ENCODE measurements at places on chromosomes 11 and 22. TPM values are rescaled to one million over a fixed set of nuclear protein-coding genes. Genes with fewer than 3 reads are reported as not detected.

The PGA5 gene
- total RNA-seq = not detected

The OR5D13 gene
- not detected for total RNA-seq

The OR2AG1 gene
- total RNA-seq = not detected

The POTEH gene
- total RNA-seq = not detected

The KCNC1 gene
- total RNA-seq = not detected

The SPTBN2 gene
- total RNA-seq = 1.3 TPM

The FOLR2 gene
- total RNA-seq = not detected

The OR8G5 gene
- total RNA-seq = not detected

The RAC2 gene
- 8.1 TPM for total RNA-seq

The GAB4 gene
- not detected for total RNA-seq

The TPBGL gene
- total RNA-seq = not detected

The CNTF gene
- 2.2 TPM for total RNA-seq

The DCHS1 gene
- total RNA-seq = 33.7 TPM

The GAL gene
- not detected for total RNA-seq

The RFPL2 gene
- total RNA-seq = not detected

The MAPK8IP2 gene
- total RNA-seq = 0.43 TPM

The ISX gene
- not detected for total RNA-seq

The FOLH1 gene
- not detected for total RNA-seq

The NXPE2 gene
- total RNA-seq = not detected

The CTSW gene
- total RNA-seq = 0.43 TPM

The PRSS23 gene
- total RNA-seq = 136 TPM

The MMP12 gene
- 3.0 TPM for total RNA-seq

The FAM83F gene
- not detected for total RNA-seq

The OR56B4 gene
- not detected for total RNA-seq

The ALG8 gene
- 60.9 TPM for total RNA-seq

The DDIAS gene
- total RNA-seq = 1.9 TPM

The CTTN gene
- 406 TPM for total RNA-seq

The RBFOX2 gene
- total RNA-seq = 174 TPM

The PPME1 gene
- total RNA-seq = 48.0 TPM

The MTMR3 gene
- 48.0 TPM for total RNA-seq

The CNGA4 gene
- total RNA-seq = 0.43 TPM

The ABCC8 gene
- total RNA-seq = not detected

The ART1 gene
- not detected for total RNA-seq

The MYBPC3 gene
- not detected for total RNA-seq

The CDC42EP2 gene
- 21.3 TPM for total RNA-seq

The RFPL3 gene
- not detected for total RNA-seq

The EXPH5 gene
- total RNA-seq = 2.2 TPM

The TEX54 gene
- not detected for total RNA-seq

The SCN4B gene
- not detected for total RNA-seq

The SCGB2A2 gene
- total RNA-seq = not detected

The RASGRP2 gene
- total RNA-seq = 12.5 TPM

The DLG2 gene
- total RNA-seq = 1.3 TPM

The IL10RA gene
- not detected for total RNA-seq

The OTOG gene
- not detected for total RNA-seq

The C11orf65 gene
- total RNA-seq = 0.86 TPM

The C11orf52 gene
- total RNA-seq = 0.32 TPM

The LARGE2 gene
- total RNA-seq = not detected

The INS gene
- not detected for total RNA-seq

The PIWIL4 gene
- total RNA-seq = 0.86 TPM

The LIF gene
- 7.4 TPM for total RNA-seq

The ZNF215 gene
- 6.5 TPM for total RNA-seq

The KRTAP5-8 gene
- not detected for total RNA-seq

The NRXN2 gene
- 5.2 TPM for total RNA-seq
